ENCODE measurements at places on chromosomes 5 and 9.

GRCh38 chr5:17261075-17261474, 43.6 kb downstream of the BASP1 start:
- DNase-seq: no peak

- no peak for DNase-seq
Measured at GRCh38 chr9:108776920-108777639, 78.7 kb downstream of the ACTL7B start.

DNA sequence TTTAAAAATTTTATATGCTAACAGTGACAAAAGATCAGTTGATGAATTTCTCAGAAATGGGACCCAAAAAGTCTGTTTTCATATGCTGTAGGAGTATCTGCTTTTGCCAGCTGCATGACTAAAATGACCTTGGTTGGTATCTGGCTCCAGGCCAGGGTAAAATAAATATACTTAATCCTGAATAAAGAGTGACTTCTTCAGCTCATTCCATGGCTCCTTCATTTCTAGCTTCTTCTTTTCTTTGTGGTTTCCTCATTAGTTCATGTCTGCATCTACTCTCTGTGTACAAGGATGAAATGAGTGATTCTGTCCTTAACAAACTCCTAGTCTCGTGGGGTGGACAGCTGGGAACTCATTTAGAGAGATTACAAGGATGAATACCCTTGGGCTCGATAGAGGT, 36.0 kb downstream of the RCL1 start:
- no peak for DNase-seq

GRCh38 chr9:69697475-69697874, 25.3 kb upstream of the APBA1 start:
- no peak for DNase-seq

GRCh38 chr5:55385227-55385626, 77.4 kb downstream of the MTREX start:
- DNase-seq: no peak

DNA sequence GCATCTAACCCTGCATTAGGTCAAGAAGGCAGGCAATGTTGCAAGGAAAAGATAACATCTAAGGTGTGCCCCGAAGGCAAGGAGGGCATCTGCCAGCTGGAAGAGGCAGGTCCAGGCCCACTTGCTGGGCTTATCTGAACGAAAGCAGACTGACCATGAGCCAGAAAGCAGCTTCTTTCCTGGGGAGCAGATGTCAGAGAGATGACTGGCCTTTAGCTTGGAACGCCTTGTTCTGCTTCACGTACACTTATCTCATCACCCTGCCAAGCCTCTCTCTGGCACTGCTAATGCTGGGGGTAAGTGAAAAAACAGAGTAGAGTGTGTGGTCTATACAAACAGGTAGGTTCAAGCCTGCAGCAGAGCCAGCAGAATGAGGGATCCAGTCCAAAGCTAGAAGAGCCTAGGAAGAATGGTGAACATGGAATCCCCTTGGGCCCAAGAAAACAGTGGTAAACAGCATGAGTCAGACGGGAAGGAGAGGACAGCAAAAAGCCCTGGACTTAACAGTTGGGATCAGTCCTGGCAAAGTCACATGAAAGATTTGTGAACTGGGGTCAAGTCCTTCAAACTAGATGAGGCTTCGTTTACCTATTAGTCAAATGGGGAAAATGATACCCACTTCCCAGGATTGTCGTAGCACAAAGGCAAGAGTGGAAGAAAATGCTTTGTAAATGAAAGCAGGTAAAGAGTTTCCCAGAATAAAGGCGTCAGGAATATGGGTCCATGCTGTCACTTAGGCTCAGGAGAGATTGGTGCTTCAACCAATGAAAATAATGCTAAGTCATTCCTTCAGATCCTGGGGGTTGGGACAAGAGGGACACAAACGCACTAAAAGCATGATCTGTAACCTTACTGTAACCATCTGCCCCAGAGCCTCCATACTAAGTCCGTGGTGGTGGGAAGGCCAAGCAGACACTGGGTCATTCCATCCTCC, 200.9 kb downstream of the SLIT3 start:
- DNase-seq: no peak

GRCh38 chr5:138468133-138468965, 3.1 kb downstream of the EGR1 start:
- DNase-seq: no peak
